ENCODE measurements at places on chromosomes 12 and 14.

DNA sequence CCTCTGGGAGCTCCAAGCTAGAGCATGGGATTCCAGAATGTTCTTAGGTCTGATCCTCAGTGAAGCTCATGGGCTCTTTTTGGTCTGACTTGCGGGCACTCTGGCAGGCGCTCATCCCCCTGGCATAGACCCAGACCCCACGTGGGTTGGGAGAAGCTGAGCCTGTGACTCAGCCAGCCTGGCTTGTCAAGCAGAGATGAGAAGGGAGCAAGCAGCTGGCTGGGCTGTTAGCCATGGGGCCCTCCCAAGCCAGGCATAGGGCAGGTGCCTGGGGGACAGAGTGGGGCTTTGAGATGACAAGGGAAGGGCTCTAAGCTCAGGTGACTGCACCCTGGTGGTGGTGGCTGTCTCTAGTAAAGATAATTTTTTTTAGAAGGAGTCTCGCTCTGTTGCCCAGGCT lies 80.3 kb upstream of the NOS1 start:
- peak; percentile 48 for DNase-seq

DNA sequence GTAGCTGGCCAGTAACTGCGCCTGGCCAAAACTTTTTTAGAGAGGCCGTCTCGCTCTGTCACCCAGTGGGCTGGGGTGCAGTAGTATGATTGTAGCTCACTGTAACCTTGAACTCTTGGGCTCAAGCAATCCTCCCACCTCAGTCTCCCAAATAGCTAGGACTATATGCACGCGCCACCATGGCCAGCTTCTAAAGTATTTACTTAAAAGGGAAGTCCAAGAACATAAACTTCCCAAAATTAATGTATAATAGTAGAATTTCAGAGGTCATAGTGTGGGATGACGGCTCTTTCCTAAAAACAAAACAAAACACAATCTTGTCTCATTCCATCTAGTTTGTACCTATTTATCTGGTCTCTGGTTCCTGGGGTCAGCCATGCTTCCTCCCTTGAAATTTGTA lies 42.2 kb upstream of the FOS start:
- DNase-seq = no peak

DNA sequence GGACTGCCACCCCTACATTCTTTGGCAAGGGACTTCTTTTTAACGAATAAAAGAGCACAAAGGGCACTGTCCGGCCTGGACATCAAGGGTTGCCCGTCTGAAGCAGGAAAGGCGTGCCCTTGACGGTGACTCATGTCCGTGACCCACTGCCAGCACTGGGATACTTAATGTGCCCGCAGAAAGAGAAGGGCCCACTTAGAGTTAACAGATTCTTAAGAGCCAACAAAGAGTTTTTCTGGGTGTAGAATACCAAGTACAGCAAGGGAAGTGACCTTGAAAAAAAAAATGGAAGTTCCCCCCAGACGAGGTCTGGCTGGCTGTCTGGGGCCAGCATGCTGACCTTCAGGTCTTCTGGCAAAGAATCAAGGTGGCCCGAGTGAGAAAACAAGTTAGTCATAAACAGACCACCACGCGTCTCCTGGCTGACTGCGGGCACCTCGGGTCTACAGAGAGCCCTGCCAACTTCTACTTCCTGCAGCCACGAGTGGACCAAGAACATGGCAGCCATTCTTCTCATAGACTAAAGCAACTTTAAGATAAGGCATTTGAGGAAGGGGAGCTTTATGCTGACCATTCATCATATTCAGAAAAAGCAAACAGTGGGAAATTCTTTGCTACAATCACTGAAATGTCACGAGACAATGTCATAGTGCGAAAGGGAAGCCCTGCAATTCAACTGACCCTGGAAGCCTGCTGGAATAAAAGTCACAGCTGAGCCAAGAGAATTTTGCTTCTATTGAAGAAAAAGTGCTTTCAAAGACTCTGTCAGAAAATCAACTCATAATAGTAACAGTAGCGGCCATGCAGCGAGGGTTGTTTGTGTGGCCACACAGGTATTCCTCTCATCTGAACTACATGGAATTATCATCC lies 10.5 kb upstream of the SELPLG start:
- DNase-seq = peak; percentile 36

DNA sequence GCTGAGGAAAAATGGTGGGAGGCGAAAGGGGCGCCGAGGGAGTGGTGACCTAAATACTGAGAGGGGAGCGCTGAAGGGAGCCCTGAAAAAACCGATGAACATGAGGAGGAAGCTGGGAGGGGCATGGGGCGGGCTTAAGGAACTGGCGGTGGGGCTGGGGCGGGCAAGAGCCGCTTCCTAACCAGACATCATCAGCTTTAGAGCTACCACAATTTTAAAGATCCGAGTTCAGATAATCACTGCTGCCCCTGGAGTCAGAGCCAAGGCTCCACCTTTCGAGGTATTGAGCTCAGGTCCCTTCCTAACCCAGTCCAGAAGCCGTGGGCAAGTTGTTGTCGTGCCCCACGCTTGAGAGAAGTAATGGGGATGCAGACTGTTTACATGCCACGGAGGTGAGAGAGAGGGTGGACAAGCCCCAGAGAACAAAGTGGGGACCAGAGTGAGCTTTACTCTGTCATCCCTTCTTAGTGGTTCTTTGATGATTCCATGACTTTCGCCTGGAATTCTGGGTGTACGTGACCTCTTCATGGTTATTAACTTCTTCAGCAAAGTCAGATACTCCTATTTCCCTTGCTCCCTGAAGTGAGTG lies 393 bp downstream of the ORMDL2 start:
- DNase-seq = no peak

DNA sequence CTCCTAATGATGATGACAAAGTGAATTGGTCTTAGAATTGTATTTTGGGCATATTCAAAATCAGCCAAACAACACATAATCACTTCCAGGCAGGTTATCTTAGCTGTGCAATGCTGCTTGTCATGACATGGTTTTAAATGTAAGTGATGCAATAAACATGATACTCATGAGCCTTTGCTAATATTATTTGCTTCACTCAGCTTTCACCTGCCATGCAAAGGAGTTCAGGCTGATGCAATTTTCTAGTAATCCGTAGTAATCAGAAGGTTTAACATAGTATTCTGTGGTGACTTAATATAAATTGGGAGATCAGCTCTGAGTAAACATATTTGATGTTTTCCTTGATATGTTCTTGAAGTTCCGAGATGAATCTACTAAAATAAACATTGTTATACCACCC lies 29.1 kb downstream of the TMEM260 start:
- no peak for DNase-seq

- DNase-seq = peak; percentile 27
Measured at GRCh38 chr14:102063109-102063807, 23.6 kb downstream of the HSP90AA1 start.

DNA sequence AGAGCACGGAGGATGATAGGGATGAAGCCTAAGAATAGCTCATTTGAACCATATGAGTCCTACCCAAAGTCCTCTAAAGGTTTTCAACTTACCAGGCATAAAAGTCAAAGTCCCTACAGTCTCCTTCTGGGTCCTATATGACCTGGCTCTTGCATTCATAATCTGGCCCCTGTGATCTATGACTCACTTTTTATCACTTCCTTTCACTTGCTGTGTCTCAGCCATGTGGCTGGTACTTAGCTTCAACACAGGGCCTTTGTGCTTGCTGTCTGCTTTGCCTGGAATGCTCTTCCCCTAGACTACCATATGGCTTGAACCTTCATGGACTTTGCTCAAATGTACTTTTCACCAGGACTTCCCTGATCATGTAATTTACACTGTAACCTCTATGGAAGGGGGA lies 137.6 kb upstream of the TMTC1 start:
- no peak for DNase-seq

- DNase-seq = no peak
Measured at GRCh38 chr14:101175731-101176534, 272.4 kb upstream of the RTL1 start.

DNA sequence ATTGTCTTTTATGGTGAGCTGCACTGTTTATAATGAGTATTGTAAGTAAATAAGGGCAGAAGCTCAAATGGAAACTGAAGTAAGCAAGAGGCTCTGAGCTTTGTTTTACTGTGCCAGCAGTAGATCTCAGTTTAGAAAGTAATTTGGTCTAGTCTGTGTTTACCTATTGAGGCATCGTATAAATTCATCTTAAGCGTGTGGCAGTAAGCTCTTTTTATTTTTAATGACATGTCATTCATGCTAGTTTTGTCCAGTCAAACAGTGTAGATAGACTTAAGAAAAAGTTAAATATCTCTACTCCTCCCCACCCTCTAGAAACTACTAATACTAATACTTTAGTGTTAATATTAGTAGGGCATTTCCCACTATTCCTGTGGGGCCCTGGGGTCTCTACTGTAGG lies 2.0 kb downstream of the ANO6 start:
- DNase-seq = no peak

- no peak for DNase-seq
Measured at GRCh38 chr14:101197595-101198397, 294.3 kb upstream of the RTL1 start.

DNA sequence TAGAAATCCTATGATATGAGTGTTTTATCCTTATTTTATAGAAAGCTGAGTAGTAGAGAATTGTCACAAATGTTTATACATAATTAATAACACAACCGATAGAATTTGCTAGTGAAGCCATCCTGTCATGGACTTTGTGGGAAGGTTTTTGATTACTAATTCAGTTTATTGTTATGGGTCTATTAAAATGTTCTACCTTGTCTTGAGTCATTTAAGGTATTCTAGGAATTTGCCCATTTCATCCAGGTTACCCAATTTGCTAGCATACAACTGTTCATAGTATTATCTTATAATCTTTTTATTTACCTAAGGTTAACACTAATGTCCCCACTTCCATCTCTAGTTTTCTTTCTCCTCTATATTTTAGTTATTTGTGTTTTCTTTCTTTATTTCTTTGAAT lies 553.1 kb upstream of the ATXN7L3B start:
- DNase-seq = no peak

- DNase-seq = no peak
Measured at GRCh38 chr14:47511829-47512228, 163.6 kb downstream of the MDGA2 start.

DNA sequence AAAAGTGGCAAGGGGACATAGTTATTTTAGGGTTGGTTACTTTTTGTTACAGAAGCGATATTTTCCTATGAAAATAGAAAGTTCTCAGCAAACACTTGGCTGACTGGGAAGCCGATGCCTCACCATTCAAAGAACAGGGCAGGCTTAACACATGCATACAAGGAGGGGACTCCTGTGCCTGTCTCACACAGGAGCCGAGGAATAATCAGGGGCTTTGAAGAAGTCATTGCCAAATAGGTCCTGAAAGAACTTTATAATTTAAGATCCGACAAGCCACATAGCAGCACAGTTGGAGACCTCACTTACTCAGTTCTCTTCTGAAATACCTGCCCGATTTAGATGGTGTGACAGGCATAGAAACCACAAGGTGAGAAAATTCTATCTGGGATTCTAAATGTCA lies 389.8 kb downstream of the EMP1 start:
- no peak for DNase-seq

DNA sequence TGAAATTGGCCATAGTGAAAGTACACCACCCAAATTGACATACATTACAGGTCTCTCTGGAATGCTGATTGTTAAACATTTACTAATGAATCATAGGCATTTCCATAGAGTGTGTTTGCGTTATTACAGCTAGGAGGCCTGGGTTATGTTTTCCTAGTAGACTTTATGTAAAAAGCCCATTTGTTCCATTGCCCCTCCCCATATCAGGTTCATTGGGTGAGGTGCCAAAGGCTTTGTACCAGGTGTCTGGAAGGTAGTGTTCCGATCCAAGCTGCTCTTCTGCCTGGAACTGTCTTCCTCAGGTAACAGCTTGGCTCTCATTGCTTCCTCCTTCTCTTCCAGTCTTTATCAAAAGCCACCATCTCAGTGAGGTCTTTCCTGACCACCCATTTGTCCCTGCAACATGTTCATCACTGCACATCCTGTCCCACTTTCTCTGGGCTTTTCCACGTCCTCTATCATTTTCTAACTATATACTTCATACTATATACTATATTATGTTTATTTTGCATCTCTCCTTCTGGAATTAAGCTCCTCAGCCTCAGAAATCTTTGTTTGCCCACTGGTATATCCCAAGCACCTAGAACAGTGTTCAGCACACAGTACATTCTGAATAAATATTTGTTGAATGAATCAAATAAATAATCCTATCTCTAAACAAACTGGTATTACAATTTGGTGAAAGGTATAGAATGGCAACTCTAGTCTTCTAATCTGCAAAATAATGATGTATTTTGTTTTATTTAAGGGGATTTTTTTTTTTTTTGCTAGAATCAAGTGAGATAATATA lies 252.3 kb downstream of the KTN1 start:
- no peak for DNase-seq

GRCh38 chr12:61412201-61412600 lies 848.0 kb upstream of the USP15 start:
- no peak for DNase-seq

- DNase-seq = no peak
Measured at GRCh38 chr14:69052181-69052601, 73.1 kb upstream of the ACTN1 start.

- peak; percentile 82 for DNase-seq
Measured at GRCh38 chr12:109597795-109598427, 24.3 kb downstream of the MVK start.

- peak; percentile 51 for DNase-seq
Measured at GRCh38 chr12:47079981-47080724, 394 bp upstream of the AMIGO2 start.

DNA sequence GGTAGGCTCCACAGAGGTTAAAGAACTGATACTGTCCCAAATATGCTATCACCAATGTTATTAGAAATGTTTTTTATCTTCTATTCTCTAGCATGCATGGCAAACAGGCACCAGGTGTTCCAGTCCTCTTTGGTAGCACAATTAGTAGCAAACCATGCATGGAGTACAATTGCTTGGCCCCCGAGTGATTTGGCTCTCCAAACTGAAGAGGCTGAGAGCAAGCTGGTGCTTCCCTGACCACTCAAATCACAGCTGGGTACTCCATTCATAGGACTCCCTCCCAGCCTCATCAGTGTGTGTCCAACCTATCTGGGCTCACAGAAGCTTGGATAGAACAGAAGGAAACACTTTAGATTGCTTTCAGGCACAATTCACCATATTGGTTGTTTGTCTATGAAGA lies 93.4 kb downstream of the DIO2 start:
- no peak for DNase-seq

- DNase-seq = no peak
Measured at GRCh38 chr12:116982791-116983411, 72.2 kb downstream of the FBXW8 start.

- no peak for DNase-seq
Measured at GRCh38 chr14:64337888-64338615, 43.9 kb upstream of the ESR2 start.

GRCh38 chr12:59792647-59793046 lies 196.8 kb downstream of the SLC16A7 start:
- DNase-seq = no peak

DNA sequence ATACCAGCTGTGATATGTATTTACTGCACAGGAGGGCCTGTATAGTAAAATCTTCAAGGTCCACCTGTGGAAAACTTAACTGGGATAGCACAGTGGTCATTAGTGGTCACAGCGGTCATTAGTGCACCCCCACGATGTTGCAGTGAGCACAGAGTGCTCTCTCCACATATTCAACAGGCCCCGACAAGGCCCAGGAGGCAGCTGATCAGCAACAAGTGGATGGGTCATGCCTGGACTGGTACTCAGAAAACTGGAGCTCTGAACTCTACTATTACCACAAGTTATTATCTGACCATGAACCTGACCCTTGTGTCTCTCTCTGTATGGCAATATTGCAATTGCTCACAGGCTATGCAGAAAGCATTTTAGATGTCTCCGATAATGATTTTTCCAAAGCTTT lies 129.5 kb downstream of the SLC35F4 start:
- DNase-seq = no peak

Measured in amygdala (tissue), 56 donors.